ENCODE measurements at places on chromosomes 12 and 14.

GRCh38 chr12:47636908-47637780, 68.7 kb downstream of the RPAP3 start:
- peak; percentile 26 for DNase-seq

DNA sequence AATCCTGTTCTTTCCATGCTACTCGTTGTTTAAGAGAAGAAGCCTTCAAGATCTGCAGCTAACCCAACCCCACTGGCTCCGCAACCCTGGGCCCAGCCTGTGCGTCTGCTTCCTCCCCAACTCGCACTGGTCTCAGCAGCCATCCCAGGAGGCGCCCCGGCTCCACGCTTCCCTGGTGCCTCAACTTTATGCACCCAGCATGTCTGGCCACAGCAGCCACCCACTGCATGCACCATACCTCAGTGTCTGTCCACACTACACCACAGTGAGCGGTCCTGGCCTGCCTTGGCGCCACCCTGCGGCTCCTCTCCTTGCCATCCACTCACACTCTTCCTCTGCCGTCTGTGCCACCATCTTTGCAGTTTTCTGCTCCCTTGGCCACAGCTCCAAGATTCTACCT, 27.0 kb upstream of the DHRS4 start:
- no peak for DNase-seq

GRCh38 chr14:103846097-103846496, 1.3 kb downstream of the PPP1R13B start:
- DNase-seq: no peak

GRCh38 chr14:68664225-68664681, 128.6 kb downstream of the ZFP36L1 start:
- no peak for DNase-seq

DNA sequence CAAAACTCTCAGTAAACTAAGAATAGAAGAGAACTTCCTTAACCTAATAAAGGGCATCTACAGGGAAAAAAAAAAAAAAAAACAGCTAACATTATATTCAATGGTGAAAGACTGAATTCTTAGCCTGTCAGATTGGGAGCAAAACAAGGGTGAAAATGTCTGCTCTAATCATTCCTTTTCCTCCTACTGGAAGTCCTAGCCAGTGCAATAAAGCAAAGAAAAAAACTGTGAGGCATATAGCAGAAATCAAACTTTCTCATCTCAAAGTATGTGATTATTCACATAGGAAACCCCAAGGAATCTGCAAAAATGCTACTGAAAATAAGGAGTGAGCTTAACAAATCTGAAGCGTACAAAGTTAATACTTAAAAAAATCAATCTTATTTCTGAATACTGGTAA, 170.7 kb downstream of the NUAK1 start:
- DNase-seq: no peak

GRCh38 chr14:20343862-20344220, 406 bp downstream of the PARP2 start:
- DNase-seq: no peak

GRCh38 chr12:6195665-6196535, 4.3 kb upstream of the CD9 start:
- no peak for DNase-seq

DNA sequence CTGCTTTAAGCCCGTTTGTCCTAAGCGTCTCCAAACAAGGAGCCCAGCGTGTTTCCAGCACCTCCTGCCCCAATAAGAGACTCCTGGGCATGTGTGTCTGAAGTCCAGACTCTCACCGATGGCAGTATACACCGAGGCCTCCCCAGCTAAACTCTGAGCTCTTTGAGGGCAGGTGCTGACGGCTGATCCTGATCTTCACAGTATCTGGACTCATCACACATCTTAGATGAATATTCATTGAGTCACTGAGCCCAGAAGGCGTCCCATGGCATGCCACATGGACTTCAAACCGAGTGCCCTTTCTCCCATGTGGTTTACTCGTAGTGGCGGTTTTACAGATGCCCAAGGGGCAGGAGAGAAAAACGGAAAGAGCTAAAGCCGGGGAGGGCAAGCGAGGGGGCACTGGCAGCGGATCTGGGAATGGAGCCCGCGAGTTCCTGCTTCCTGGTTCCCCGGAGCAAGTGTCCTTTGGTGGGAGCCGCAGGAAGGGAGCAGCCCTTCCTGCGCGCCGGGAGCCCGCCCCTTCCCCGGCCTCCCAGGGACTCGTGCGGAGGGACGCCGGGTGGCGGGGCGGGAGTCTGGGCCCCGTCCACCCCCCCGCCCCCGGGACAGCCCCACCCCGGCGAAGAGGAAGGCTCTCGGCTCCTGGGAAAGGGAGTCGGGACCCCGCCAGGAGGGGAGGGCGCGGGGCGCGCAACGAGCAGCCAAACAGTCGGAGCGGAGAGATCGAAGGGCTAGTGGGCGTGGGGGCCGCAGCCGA, 585 bp upstream of the TEAD4 start:
- DNase-seq: no peak

GRCh38 chr12:6556857-6557256, 1.0 kb upstream of the IFFO1 start:
- DNase-seq: no peak

DNA sequence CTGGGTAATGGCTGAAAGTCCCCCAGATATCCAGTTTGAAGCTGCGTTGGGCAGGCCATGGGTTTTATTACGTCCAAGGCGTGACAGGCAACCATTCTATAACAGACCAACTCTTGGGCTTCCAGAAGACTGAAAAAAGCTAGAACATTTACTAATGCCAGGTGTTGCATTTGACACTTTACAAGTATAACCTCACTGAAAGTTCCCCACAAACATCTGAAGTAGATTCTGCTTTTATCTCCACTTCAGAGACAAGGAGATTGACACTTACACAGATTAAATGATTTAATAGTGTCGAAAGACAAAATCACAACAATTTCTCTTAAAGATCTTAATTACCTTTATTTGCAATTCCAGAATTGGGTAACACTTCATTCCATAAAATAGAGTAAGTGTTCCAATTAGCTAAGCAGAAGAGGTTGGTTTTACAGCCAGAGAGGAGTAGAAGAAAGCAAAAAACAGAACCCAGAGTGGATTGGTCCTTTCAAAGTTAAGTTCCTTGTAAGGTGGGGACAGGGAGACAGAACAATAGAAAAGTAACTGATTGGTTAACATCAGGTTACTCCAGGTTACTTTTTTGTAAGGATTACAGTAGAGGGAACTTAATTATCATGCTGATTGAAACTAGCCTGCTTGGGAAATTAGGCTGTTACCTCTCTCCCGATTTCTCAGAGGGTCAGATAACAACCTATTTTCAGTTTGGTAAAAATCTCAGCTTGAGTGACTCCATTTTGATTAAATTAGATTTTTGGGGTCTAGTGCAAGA, 11.3 kb downstream of the SOCS2 start:
- DNase-seq: no peak

- DNase-seq: no peak
These were observed 10.1 kb upstream of the OR9K2 start for GRCh38 chr12:55116152-55116551.

DNA sequence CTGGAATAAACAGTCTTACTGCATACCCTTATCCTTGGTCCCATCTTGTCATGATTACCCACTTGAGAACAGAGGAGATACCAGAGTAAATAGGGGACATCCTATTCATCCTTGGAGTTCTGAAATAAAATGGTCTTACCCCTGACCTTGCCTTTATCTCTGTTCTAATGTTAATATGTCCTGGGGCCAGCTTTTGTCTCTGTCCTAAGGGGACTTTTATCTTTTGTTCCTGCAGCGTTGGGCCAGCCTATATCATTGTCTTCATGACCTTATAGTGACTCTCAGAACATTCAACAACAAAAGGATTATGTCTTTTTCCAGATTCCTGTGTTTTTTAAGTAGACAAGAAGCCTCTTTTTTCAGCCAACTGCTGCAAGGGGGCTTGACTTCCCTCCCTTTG, 1057.5 kb downstream of the LRFN5 start:
- no peak for DNase-seq

DNA sequence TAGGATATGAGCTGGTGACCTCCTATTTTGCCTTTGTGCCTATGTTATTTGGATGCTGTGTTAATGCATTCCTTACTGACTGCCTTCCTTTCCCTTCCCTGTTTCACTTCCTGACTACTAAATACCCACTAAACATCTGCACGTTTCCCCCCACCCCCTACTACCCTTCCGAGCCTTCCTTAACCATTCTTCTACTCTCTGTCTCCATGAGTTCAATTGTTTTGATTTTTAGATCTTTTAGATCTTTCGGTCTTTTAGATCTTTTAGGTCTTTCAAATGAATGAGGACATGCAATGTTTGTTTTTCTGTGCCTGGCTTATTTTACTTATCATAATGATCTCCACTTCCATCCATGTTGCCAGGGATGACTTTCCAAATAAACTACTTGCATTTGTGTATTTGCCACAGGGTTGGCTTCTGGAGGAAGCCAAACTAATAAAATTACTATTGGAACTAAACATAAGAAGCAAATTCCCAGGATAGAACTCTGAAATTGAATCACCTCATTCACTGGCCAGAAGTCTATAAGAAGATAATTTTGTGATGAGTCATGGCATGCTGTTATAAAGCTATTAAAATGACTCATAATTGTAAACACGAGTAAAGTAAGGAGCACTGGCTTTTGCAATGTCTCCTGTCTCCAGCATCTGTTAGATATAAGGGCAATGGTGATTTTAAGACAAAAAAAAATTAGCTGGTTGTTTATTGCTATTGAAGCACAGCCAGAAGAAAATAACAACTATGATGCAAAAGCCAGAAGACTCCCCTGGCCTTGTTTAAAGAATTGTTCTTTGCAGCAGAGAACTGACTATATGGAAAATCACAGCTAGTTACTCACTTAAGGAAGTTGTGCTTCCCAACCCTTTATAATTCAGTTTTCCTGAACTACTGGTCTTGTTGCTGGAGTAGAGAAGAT, 586.3 kb downstream of the LRFN5 start:
- DNase-seq: peak; percentile 33

- DNase-seq: no peak
These were observed 81.2 kb downstream of the BCL11B start for GRCh38 chr14:99190696-99191394.

- DNase-seq: no peak
These were observed 1207.4 kb downstream of the TMEM121 start for GRCh38 chr14:106733771-106734170.

- no peak for DNase-seq
These were observed 28.4 kb downstream of the HSPB8 start for GRCh38 chr12:119207063-119207560.

DNA sequence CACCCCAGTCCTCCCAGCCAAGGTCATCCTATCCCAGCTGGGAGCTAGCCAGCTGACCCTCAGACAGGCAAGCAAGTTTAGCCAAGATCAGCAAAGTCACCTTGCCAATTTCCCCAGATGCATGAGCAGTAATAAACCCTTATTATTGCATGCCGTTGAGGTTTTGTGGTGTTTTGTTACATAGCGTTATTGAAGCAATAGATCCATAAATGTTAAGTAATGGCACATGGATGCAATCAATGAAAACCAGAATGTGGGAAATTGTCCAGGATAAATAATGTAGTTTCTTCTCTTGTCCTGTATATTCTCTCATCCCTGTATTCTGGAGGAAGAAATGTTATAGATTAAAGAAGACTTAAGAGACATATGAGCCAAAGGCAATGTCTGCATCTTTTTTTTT, 18.0 kb upstream of the TMEM260 start:
- no peak for DNase-seq

DNA sequence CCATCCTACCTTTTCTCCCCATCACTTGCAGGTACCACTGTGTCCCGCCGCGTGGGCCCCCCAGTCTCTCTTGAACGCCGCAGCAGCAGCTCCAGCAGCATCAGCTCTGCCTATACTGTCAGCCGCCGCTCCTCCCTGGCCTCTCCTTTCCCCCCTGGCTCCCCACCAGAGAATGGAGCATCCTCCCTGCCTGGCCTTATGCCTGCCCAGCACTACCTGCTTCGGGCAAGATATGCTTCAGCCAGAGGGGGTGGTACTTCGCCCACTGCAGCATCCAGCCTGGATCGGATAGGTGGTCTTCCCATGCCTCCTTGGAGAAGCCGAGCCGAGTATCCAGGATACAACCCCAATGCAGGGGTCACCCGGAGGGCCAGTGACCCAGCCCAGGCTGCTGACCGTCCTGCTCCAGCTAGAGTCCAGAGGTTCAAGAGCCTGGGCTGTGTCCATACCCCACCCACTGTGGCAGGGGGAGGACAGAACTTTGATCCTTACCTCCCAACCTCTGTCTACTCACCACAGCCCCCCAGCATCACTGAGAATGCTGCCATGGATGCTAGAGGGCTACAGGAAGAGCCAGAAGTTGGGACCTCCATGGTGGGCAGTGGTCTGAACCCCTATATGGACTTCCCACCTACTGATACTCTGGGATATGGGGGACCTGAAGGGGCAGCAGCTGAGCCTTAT, 9.2 kb downstream of the ARHGAP9 start:
- no peak for DNase-seq

GRCh38 chr14:34110531-34110930, 159.7 kb upstream of the EGLN3 start:
- no peak for DNase-seq

GRCh38 chr12:52900166-52900895, 4.5 kb downstream of the KRT8 start:
- no peak for DNase-seq

DNA sequence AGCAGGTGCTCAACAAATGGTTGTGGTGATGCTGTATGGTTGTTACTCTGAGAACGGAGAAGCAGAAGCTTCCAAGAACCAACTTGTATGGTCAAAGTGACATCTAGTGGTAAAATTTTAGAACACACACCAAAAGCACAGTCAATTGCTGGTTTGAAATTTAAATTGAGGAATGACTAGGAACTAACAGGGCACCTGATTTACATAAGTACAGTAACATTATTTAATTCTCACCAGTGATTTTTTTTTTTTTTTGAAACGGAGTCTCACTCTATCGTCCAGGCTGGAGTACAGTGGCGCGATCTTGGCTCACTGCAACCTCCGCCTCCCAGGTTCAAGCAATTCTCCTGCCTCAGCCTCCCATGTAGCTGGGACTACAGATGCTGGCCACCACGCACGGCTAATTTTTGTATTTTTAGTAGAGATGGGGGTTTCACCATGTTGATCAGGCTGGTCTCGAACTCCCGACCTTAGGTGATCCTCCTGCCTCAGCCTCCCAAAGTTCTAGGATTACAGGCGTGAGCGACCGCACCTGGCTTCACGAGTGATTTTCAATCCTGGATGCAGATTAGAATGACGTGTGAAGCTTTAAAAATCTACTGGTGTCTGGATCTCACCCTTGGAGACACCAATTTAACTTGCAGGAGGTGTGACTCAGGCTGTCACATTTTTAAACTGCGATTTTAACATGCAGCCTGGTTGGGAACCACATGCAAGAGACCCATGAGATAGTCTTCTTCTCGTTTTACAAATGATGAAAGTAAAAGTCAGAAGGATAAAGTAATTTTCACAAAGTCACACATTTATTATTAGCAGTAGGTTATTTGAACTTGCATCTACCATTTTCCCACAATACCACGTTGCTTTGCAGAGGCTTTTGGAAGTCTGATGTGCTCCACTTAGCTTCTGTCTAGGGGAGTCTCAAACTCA, 14.1 kb upstream of the NUMB start:
- DNase-seq: peak; percentile 67

DNA sequence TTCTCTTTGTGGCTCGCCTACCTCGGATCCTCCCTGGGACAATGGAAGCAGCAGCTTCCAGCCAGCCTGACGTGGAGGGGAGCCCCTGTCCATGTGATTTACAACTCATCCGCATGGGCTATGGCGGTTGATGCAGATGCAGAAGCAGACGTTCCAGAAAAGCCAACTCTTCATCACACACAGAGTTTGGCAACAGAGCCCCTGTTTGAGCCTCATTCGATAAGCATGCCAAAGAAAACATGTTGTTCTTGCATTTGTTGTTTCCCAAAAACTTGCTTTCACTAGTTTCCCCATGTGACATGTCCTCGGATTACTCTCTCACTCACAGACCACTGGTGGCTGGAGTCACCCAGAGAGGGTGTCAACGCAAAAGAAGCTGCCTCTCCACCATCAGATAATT, 16.4 kb upstream of the TC2N start:
- no peak for DNase-seq

- no peak for DNase-seq
These were observed 198.0 kb upstream of the DCN start for GRCh38 chr12:91380631-91381030.

Measured in SHP77 treated with DMSO at 0.1 percent for 48 hours (cell line).